ENCODE measurements at places on chromosomes 12 and 14.

DNA sequence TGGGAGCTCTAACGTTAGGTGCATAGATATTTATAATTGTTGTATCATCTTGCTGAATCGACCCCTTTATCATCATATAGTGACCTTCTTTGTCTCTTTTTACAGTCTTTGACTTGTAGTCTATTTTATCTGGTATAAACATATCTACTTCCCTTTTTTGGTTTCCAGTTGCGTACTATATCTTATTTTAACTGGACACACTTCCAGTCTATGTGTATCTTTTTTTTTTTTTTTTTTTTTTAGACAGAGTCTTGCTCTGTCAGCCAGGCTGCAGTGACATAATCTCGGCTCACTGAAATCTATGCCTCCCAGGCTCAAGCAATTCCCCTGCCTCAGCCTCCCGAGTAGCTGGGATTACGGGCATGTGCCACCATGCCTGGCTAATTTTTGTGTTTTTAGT is 41.9 kb upstream of the ZFP36L1 start:
- no peak for DNase-seq

DNA sequence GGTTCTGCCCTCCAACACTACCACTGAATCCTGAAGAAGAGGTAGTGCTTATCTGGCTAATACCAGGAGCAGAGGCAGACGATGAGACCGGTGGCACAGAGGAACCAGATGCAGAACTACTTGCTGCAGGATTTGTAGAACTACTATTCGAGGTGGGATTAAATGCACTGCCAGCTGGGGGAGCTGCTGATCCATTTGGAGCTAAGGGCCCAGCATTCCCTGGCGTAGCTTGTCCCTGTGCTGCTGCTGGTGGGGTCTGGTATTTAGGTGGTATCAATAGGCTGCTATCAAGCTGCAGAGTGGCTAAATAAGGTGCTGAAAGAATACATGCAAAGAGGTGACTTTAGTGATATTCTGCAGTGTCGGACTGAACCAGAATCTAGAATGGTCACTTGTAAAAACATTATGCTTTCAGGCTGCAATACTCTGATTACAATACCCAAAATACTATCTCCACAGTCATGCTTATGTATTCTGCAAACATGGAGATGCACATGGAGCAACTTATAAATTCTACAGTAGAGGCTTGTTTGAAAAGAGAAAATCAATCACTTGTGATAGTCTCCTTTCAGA is 294.2 kb downstream of the MED13L start:
- peak; percentile 79 for DNase-seq

GRCh38 chr14:33560718-33561431 is 390.0 kb downstream of the EGLN3 start:
- no peak for DNase-seq

- DNase-seq: no peak
Observed at GRCh38 chr14:85281921-85282320, 248.0 kb upstream of the FLRT2 start.

DNA sequence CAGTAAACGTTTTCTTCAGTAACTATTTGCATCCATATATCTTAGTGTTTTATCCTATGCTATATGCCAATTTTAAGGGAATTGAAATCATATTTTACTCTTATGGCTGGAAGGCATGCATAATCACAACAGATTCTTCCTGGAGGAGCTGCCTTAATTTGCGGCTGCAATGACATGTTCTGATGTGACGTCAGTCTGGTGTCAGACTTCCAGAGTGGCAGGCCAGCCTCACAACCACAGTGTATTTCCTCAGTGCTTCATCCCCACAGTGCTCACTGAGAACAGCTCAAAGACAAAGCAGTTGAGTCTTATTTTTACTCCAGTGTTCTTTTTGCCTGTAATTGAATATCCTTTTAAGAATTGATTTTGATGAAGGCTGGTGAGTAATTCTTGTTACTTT is 107.1 kb downstream of the PLEKHA5 start:
- DNase-seq: no peak

- no peak for DNase-seq
Observed at GRCh38 chr14:38391334-38391733, 135.4 kb upstream of the CLEC14A start.
